ENCODE measurements at places on chromosomes 6 and 20.

GRCh38 chr6:33023536-33023935, 14.1 kb upstream of the HLA-DOA start:
- no peak for DNase-seq

DNA sequence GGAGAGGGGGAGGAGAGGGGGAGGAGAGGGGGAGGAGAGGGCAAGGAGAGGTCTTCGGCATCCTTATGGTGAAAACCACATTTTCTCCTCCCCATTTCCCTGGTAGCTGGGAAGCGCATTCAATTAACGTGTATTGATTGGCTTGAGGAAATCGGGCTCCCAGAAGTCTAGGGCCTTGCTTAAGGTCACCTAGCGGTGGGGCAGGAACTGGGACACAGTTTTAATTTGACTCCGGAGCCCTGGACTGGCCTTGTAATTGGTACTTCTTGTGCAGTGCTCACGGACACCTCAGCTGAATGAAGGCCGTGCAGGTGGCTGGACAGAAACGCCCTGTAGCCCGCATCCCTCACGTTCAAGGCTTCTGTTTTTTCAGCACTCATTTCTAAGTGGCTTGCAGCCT, 42.8 kb downstream of the CTCFL start:
- no peak for DNase-seq

GRCh38 chr6:157873735-157874344, 50.8 kb downstream of the SNX9 start:
- peak; percentile 34 for DNase-seq

DNA sequence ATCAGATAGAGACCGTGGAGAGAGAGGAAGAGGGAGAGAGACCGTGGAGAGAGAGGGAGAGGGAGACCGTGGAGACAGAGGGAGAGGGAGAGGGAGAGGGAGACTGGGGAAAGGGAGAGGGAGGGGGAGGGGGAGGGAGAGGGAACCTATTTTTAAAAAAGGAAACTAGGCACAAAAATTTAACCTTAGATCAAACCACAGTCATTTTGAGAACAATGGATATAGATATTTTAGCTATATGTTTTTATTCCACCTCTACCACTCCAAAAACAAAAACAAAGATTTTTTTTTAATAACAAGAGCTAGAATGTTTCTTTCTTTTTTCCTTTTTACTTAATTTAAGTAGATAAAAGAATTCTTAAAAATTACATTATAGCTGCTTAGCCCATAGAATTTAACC, 65.1 kb upstream of the SCGN start:
- no peak for DNase-seq

GRCh38 chr20:45968801-45969711, 2.9 kb downstream of the ZNF335 start:
- no peak for DNase-seq

GRCh38 chr20:34282041-34282440, 21.1 kb downstream of the AHCY start:
- no peak for DNase-seq

- DNase-seq, result no peak
Observed at GRCh38 chr6:161598896-161599295, 325.0 kb upstream of the AGPAT4 start.

- peak; percentile 96 for DNase-seq
Observed at GRCh38 chr20:44692932-44693480, 22.2 kb upstream of the CCN5 start.

- no peak for DNase-seq
Observed at GRCh38 chr6:16419636-16420336, 181.4 kb downstream of the GMPR start.

DNA sequence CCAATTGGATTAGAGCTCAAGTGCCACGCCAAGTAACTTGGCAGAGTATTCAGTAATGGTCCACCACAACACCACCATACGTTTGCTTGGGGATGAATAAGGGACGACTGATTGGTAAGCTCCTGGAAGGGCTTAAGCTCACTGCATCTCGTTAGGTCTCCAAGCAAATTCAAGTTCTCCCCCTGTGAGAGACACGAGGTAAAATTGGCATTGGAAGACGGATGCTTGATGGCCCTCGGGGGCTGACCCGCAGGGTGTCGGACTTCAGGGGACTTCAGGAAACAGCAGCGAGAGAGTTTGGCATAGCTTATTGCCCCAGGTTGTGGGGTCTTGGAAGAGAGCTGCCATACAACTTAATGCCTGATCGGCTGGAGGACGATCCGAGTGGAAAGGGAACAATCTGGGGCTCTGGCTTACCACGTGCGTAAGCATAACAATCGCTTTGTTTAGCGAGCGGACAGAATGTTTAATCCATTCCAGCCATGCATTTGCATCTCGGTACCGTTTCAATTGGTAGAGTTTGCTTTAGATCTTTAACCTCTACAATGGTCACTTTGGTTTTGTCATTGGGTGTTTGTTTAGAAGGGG, 4.8 kb upstream of the ZNFX1 start:
- DNase-seq, result no peak

DNA sequence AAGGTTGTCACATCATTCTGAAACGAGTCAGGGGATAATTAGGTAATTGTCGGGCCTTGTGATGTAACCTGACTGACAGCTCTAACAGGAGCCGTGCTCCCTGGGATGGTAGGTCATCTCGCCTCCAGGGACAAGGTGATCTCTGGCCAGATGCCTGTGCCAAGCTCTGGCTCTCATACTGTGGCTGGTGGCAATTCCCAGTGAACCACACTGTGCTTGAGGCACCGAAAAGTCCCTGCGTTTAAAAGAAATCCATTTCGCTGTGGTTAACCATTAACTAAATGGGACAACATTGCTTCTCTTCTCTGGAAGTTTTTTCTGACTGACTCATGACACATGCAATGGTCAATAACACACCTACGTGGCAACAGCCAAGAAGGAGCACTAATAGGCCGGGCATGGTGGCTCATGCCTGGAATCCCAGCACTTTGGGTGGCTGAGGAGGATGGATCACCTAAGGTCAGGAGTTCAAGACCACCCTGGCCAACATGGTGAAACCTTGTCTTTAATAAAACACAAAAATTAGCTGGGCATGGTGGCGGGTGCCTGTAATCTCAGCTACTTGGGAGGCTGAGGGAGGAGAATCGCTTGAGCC, 669.2 kb downstream of the PRKN start:
- DNase-seq, result peak; percentile 98

- DNase-seq, result no peak
Observed at GRCh38 chr20:19212821-19213502, 520 bp downstream of the SLC24A3 start.

DNA sequence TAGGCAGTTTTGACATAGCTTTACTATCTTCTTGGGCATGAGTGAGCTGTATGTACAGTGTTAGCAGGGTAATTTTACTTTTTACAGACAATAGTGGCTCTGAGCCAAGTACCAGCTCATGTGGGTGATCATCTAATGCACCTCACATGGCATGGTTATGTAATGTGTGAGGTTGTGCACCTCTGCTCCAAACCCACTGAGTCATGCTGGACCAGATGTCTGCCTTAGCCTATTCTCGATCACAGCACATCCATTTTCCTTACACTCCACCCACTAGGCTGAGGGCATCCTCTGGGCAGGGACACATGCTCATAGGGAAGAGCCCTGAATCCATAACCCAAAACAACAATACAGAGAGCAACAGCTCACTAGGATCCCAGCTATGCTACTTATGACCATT, 71.6 kb upstream of the FBXL4 start:
- no peak for DNase-seq

- DNase-seq, result no peak
Observed at GRCh38 chr6:117326396-117326795, 61.0 kb downstream of the VGLL2 start.

DNA sequence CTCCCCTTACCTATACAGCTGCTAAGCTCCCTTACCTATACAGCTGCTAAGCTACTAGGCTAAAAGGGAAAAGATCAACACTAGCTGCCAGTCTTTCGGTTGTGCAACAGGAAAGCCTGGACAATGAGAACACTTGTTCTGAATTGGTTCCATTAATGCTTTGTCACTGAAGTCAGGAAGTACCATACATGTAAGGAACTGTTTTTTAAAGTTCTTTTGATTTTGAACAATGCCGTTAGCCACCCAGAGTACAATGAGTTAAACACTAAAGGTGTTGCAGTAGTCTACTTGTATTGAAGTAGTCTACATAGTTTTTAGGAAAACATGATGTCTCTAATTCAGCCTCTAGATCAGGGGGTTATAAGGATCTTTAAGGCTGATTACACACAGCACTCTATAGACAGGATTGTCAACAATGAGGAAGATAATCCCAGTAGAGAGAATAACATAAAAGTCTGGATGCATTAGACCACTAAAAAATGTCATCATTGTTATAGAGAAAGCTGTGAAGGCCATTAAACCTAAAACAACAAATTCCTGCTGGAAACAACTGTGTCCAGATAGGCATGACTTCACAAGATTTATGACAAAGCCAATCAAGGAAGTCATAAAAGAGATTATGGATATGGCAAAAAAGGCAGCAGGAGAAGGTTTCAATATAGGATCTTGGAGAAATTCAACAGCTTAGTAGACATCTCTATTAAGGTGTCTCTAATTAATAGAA, 306.3 kb downstream of the PHF3 start:
- DNase-seq, result peak; percentile 3

DNA sequence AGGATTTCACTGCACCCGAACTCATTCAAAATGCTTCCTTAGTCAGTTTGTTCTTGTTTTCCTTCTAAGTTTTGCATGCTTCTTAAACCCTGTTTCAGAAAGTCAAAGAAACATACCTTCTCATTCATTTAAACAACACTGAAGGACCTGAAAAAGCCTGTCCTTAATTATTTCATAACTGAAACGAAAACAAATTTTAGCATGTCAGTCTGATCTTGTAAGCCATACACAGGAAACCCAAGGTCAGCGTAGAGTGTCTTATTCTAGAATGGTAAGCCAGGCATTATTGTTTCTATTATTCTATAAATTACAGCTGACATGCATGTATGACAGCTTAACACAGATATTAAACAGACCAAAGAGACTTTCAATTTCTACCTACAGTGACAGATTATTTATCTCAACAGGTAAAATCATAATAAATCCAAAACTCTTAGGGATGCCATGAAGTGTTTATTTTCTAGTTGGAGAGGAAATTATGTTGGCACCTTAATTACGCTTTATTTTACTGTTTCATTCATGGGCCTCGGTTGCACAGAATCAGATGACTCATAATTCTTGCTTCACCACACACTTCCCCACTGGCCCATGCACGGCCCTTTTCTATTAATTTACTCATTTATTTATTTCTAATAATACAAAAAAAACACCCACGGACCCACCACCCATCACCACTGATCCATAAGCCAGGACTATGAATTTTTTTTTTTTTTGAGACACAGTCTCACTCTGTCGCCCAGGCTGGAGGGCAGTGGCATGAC, 39.3 kb upstream of the DUSP22 start:
- DNase-seq, result no peak

DNA sequence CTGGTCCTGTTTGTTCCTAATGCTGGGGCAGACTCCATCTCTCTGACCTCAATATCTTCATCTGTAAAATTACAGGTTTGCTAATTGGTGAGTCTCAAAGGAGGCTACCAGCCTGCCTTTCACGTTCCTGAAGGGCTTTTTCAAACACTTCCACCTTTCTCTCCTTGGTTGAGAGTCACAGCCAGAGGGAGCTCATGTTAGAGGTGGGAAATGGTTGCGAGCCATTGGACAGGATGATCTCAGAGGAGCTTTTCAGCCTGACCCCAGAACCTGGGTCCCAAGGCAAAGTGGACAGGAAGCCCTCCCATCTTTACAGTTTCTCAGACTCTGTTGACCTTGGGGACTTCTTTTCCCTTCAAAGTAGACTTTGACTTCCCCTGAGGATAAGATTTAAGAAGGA, 37.6 kb downstream of the NDUFAF5 start:
- no peak for DNase-seq

GRCh38 chr6:130147111-130147510, 75.6 kb downstream of the SAMD3 start:
- DNase-seq, result no peak

- DNase-seq, result no peak
Observed at GRCh38 chr6:111585241-111585973, 20.3 kb downstream of the TRAF3IP2 start.

GRCh38 chr6:4134841-4135664, at the start of gene ECI2:
ECI2 (minus strand) TSS chr6:4135575; CDS start chr6:4135560, 15 bp downstream.
- peak; percentile 75 for DNase-seq

- DNase-seq, result no peak
Observed at GRCh38 chr20:59177266-59178250, 13.9 kb downstream of the ZNF831 start.

DNA sequence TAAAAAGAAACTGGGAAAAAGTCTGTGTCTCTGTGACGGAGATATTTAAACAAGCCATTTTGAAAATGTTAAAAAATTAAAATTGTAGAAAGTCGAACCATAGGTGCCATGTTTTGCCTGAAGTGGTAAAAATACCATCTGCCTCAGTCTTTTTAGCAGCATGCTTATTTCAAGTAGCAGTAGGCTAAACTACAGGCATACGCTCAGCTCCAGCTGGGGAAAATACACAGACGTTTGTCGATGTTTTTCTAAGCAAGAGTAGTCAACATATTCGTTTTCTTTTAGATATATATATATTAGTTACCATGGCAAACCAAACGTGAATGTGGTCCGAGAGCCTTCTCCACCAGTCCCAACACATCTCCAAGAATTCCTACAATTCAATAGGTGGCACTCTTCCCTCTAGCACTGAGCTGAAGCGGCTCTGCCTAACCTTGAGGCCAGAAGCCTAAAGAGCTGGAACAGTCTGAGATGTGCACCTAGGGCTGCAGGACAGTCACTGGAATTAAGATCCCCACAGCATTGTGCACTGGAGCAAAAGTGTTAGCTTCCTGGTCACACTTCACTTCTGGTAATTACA, 70.2 kb upstream of the BEND3 start:
- DNase-seq, result peak; percentile 2

DNA sequence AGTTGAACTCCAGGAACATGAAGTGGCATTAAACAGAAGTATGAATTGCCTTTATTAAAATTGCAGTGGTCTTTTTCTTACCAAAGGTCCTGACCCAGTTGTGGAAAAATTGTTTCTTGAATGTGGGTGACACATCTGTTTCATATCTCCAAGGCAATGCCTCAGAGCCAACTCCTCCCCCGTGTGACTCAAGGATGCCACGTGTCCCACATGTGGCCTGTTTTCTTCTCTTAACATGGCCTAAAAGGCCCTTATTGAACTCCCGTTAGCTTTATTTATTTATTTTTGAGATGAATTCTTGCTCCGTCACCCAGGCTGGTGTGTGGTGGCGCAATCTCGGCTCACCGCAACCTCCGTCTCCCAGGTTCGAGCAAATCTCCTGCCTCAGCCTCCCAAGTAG, 128.4 kb upstream of the ESR1 start:
- DNase-seq, result no peak

DNA sequence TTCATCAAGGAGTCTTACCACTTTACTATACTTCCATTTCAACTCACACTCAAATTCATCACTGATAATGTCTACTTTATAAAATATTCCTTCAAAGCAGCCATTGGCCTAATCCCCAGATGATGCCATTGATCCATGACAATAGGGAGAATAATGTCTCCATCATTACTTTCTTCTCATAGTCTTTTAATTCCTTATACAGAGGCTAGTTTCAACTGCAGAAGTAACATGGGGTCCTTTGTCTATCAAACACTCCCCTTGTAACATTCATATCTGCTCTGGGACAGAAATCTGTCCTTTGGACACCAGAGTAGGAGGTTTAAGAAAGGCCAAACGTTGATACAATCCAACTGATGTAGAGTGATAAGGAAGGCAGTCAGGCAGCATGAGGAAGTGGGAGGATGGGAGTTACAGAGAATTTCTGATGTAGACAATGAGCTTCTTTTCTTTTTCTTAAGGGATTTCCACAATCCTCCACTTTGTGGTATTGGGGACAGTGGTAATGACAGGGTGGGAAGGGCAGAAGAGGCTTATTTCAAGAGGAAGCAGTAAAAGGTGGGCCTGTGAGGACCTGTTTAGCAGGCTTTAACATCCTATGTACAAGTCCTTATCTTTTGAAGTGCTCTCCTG, 18.9 kb upstream of the HLA-DOA start:
- no peak for DNase-seq

- DNase-seq, result no peak
Observed at GRCh38 chr20:49614338-49615050, 46.6 kb upstream of the PTGIS start.

Measured in kidney glomerular epithelial cell (primary cell).